ENCODE measurements at places on chromosomes 6 and 20.

GRCh38 chr6:31113861-31114540, 599 bp upstream of the PSORS1C1 start:
- DNase-seq: no peak

GRCh38 chr20:13717631-13718044, 67.1 kb downstream of the ESF1 start:
- no peak for DNase-seq

- no peak for DNase-seq
Measured at GRCh38 chr6:168193816-168194721, 115.1 kb upstream of the FRMD1 start.

- no peak for DNase-seq
Measured at GRCh38 chr20:8673116-8673515, 395.8 kb upstream of the PLCB4 start.

- no peak for DNase-seq
Measured at GRCh38 chr6:6901205-6901719, 206.5 kb upstream of the RREB1 start.

DNA sequence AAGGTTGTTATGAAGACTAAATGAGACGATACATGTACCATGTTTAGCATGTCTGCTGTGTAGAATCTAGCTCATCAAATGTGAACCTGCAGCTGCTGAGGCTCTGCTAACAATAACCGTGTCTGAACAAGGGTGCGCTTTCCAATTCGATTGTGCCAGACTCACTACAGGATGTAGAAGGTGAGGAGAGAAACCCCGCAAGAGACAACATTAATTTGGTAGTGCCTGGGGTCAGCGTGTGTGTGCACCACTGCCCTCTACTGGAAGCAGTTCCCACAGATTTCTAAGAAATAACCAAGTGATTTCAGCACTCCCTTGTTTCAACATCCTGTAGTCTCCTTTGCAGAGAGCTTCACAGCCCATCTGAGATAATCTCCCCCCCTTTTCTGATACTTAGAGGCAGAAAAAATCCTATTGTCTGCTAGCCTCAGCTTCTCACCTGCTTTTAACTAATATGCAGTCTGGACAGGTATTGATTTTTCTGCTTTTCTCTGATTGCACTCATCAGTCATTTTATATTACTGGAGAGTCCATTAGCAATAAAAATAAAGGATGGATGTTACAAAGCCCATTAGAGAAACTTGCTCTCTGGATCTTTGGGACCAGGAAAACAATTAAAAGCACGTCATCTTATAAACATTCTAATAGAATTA, 96.7 kb upstream of the BACH2 start:
- no peak for DNase-seq

GRCh38 chr6:91575032-91575431, 988.2 kb upstream of the MAP3K7 start:
- DNase-seq: peak; percentile 28

GRCh38 chr6:71489736-71490135, 201.1 kb downstream of the OGFRL1 start:
- DNase-seq: peak; percentile 83

DNA sequence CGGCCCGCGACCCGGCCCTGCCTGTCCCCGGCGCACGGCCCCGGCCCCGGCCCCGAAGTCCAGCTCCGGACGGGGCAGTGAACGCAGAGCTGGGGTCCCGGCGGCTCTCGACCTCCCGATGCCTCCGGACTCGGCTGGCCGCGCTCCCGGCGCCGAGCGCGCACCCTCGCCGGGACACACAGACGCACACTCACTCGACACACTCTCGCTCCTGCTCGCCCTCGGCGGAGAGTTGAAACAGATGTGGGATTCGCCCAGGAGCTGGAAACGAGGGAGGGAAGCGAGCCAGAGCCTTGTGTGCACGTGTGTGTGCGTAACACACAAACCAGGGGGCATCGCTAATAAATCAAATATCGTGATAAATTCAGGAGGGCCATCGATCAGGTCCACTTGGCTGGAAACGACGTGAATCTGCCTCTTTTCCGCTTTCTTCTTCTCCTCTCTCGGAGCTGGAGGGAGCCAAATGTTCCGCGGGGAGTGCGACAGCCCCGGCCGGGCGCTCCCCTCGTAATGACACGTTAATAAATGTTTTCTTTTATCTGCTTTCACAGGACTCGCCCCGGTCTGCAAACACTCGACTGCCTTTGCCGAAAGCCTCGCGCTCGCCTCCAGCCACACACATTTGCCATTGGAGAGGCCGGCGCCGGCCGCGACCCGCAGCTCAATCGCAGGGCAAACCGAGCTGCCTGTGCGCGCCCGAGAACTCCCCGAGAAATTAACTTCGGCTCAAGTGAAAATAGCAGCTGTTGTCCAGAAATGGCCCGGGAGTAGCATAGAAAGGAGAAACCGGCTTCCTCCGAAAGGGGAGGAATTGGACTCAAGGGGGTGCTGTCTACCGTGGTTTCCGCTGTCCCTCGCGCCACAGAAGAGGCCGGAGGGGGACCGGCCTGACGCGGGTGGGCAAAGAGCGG, 828 bp upstream of the SULF2 start:
- peak; percentile 34 for DNase-seq

- no peak for DNase-seq
Measured at GRCh38 chr6:52749556-52750152, 13.6 kb downstream of the GSTA2 start.

DNA sequence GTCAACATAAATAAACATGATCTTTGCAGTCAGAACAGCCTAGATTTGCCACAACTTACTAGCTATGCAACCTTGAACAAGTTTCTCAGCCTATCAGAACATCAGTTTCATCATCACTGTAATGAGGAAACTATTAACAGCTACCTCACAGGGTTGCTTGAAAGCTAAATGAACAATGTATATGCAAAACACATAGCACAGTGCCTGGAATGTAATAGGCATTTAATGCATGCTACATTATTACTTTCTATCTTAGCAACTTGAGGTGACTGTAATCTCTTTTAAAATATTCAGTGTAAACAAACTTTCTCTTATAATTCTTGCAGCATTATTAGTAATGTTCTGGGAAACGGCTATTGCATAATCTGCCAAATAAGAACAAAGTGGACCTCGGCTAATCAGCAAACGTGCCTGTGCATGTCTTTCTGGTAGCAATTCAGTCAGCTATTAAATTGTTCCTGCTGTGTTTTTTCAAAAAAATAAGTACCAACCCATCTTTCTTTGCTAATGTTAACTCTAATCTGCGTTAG, 61.5 kb downstream of the SYNE1 start:
- no peak for DNase-seq

All from kidney epithelial cell (primary cell).